Activated CD4-positive, alpha-beta T cell treated with anti-CD3 and anti-CD28 coated beads for 4 hours (primary cell): ENCODE measurements at places on chromosomes 4 and X.

DNA sequence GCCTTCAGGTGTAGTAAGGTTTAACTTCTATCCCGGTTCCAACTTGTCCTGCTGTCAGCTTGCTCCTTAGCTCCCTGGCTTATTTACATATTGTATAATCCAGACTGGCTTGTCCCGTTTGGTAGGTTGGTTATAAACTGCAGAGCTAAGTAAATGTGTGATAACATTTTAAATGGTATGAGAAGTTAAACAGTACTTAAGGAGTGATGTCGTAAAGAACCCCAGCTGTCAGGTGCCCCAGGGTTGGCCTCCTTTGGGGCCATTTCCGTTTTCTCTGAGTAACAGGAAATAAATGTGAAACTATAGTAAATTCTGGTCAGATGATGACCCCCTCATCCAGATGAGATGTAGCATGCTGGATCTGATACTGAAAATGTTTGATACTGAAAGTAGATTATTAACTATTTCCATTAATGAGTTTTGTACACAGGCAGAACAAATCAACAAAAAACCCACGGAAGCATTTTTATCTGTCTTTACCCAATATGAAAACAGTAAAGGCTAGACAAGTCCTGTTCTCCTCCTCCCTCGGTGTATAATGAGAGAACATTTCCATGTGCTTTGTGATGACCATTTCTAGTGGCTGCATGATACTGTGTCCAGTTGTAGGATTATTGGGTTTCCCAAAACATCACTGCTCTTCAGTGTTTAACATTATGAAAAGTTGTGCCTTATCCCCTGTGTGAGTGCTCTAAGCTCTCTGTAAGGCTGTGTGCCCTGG is 22.4 kb downstream of the GAB1 start:
- no peak for DNase-seq

GRCh38 chr4:141142423-141142822 is 9.2 kb upstream of the RNF150 start:
- no peak for DNase-seq

DNA sequence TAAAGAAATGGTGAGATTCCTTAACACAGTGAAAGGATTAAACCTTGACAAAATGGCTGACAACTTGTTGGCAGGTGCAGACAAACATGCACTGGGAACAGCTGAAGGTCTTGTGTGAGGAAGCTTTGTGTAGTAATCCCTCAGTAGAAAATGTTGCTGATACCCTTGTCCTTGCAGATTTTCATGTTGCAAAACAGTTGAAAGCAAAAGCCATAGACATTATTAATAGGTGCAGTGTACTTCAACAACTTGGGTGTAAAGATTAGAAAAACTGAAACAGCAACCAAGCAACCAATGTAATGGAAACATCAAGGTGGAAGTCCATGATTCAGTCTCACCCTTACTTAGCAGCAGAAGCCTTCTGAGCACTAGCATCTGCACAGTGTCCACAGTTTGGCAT is 29.8 kb downstream of the UGT2B7 start:
- no peak for DNase-seq

DNA sequence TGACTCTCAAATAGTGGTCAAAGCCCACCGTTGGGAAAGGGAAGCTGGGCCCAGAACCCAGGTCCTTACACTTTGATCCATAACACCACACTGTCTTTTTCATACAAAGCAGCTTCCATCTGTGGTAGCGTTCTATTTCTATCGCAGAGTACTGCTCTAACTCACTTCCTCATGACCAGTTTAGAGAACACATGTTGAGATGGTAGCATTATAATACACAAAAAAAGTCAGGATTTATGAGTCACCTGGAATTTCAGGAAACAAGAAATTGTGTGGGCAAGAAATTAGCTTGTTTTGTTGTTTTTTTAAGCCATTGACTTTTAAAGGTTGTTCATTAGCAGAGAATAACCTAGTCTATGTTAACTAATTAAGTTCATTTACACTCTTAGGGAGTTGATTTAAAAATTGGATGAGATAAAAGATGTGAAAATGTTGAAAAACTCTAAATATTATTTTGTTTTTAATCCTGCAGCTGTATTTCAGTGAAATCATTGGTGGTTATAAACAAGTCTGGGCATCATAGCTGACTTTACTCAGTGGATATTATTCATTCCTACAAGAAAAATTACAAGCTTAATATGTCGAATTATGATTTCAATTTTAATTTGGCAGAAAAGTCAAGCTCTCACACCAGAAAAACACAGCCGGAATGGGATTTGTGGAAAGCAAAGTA is 1011.1 kb upstream of the HS3ST1 start:
- no peak for DNase-seq

DNA sequence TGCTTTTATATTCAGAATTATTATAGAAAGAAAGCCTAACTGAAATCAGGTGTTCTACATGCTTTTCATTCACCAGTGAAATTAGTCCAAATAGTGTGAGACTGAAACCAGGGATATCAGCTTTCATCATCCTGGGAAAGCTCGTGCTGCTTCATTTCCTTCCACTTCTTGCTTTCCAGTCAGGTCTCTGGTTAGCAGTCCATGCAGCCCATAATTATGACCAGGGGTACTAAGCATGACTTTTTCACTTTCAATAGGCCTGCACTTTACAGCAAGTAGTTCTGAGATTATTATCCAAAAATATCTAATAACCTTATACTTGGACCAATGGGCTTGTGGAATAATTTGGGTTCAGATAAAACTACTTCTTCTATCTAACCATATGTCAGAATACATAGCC is 673.2 kb upstream of the MAGEB2 start:
- no peak for DNase-seq

DNA sequence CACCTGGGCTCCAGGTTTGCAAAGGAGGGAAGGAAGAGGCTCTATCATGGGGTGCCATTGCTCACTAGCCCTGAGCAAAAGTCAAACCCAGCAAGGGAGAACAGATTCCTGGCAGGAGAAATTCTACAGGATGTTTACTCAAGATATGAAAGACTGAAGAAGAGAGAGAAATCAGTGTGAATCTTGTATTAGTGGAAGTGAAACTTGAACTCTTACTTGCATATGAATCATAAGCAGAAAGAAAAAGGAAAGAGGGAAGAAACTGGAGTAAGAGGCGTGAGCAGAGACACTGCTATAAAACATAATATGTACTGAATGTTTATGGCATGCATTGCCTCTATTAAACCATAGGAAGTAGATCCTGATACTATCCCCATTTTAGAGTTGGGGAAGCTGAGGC is 60.9 kb downstream of the C4orf46 start:
- no peak for DNase-seq
